T-cell (primary cell): ENCODE measurements at places on chromosomes 16 and 17.

DNA sequence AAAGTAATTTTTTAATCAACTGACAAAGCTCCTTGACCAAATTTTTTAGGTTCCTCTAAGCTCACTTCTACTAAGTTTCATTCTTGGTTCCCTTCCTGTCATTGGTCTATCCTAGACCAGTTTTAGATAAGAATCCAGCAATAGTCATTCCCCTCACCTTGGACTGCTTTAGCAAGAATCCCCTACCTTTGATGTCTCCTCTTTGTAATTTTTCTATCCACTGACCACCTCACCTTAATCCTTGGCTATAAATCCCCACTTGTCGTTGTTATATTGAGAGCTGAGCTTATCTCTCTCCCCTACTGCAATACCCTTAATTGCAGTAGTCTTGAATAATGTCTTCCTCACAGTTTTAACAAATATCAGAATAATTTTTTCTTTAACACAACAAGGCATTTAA is 107.2 kb downstream of the USP32 start:
- no peak for DNase-seq

GRCh38 chr16:73949574-73950320 is 346.9 kb upstream of the PSMD7 start:
- DNase-seq: no peak

DNA sequence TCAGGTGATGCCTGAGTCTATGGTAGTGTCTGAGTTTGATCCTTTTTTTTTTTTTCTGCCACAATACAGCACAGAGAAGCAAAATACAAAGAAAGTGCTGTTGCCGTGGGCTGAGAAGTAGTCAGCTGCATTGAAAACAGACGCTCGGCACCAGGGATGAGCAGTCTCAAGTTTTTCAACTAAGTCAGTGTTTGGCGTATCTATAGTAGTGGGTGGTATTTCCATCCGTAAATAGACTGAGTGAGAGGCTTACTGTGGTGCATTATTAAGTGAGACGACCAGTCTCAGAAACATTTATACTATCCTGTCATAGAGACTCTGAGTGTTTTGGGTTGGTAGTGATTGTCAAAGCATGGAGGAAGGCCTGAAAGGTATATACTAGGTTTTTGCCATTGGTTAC is 221.3 kb downstream of the SNX29 start:
- no peak for DNase-seq

- peak; percentile 70 for DNase-seq
Measured at GRCh38 chr17:38871247-38872015, 1.6 kb downstream of the LASP1 start.

GRCh38 chr16:1337486-1337885 is 4.0 kb downstream of the BAIAP3 start:
- DNase-seq: no peak

- DNase-seq: no peak
Measured at GRCh38 chr17:65365169-65365568, 196.3 kb downstream of the AXIN2 start.

DNA sequence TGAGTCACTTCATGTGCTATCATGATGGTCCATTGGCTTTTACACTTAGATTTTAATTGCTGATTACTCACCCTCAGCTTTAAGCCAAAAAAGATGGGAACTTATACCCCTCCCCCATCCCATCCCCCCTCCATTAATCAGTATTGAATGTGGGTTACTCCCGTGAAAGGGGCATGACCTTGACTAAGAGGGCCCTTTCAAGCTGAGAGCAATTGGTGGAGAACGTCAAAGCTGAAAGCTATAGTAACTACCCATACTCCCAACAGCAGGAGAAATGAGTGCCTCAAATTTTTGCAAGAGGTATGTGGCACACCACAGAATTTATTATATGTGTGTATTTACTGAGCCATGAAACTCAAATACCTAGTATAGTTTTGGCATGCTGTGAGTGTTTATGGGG is 99.7 kb upstream of the CDH8 start:
- no peak for DNase-seq

- DNase-seq: no peak
Measured at GRCh38 chr17:9434642-9435057, 141.0 kb downstream of the STX8 start.

- no peak for DNase-seq
Measured at GRCh38 chr16:8767176-8767575, 30.3 kb downstream of the TMEM186 start.

DNA sequence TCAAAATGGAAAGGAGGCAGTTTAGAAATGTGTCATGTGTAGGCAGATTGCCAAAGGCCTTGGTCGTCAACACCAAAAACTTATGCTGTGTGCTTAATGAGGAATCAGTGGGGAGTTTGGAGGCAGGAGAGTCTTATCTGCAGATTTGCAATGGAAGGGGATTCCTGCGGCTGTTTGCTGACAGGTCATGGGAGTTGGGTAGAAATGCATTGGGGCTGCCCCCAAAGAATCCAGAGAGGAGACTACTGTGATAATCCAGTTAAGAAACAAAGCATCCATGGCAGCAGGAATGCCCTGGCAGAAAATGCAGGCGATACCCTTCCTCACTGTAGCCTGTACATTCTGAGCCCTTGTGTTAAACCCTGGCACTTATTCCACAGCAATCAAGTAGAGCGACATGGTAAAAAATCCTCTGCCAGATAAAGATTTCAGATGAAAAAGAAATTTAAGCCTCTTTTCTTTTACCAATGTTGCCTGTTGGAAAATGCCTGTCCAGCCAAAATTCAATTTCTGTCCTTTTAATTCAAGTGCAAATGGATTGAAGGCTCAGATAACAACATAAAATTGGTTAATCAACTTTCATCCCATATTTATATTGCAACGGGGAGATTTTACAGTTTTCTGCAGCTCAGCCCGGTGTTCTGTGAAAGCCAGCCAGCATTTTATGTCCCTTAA is 491.0 kb upstream of the CDH5 start:
- DNase-seq: no peak

DNA sequence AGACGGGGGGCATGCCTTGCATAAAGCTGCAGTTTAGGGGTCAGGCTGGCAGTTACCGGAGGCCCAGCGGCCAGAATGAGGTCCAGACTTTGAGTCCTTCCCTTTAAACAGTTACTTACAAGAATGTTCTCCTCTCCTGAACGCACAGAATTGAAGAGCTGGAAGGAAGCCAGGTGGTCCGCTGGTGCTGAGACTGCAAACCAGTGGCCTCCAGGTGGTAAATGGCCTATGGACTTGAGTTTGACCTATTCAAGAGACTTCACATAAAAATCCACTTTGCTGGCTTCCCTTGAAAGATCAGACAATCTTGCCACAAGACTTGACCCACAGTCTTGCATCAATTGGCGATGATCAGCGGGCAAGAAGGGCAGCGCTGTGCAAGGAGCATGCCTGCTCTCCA is 14.7 kb upstream of the SEZ6 start:
- no peak for DNase-seq

DNA sequence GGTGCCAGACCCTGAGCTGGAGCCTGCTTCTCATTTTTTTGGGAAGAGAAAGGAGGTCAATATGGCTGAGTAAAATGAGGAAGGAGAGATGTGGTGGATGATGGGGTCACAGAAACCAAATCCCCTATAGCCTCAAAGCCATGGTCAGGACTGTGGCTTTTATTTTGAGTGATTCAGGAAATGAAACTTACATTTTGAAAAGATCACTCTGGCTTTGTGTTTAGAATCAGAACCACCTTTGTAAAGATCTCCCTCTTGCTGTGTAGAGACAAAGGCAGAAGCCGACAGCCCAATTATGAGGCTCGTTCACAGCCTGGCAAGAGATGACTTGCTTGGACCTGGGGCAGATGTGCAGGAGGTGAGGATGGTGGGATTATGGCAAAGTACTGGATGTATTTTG is 121.6 kb upstream of the ANKFN1 start:
- no peak for DNase-seq

DNA sequence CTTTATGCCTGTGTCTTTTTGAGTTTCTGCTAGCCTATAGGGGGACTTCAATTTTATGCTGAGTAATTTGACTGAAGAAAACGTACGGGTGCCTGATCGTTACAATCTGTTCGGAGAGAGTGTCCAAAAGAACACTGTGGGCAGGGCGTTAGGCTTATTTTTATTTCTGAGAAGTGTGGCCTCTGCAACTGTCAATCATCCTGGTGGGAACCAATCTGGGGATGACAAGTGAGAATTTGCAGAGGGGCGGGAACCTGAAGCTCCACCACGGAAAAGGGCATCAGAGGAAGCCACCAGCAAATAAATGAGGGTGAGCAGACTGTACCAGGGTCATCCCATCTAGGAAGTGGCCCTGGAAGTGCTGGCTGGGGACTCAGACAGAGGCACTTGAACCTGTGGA is 12.0 kb upstream of the CDYL2 start:
- no peak for DNase-seq

- no peak for DNase-seq
Measured at GRCh38 chr16:55021595-55022475, 91.2 kb downstream of the IRX5 start.

DNA sequence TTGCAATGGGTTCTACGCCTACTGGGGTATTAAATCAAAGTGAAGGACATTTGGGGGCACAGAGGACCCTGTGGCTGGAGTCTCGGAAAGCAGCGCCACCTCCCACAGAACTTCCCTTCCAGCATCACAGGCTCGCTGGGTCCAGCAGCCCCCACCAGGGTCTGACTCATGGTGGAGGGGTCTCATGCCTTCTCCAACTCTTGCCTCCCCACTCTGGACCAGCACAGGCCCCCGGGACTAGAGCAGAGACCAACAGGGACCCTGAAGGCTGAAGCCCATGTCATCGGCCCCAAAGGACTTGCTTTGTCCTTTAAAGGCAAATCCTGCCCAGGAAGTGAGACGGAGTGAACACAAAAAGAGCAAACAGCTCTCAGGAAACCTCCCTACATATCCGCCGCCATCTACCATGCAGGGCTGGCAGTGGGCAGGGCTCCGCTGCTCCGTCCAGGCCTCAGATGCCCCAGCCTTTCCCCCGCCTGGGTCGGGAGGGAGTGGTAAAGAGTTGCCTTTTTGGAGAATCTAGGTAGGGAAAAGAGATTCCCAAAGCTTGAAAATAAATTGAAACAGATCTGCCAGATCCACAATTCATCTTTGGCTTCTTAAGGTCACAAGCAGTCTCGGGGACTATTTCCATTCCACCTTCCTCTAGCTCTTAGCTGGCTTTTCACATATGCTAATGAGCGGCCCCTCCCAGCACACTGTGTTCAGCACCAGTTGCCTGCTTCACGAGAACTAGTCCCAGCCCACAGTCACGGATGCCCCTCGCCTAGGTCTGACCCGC is 2.1 kb upstream of the GPRC5C start:
- DNase-seq: no peak

- no peak for DNase-seq
Measured at GRCh38 chr17:70028397-70028796, 46.6 kb upstream of the KCNJ16 start.

- no peak for DNase-seq
Measured at GRCh38 chr16:14485121-14485551, 144.9 kb downstream of the PARN start.

GRCh38 chr16:17270111-17270510 is 200.6 kb downstream of the XYLT1 start:
- no peak for DNase-seq

DNA sequence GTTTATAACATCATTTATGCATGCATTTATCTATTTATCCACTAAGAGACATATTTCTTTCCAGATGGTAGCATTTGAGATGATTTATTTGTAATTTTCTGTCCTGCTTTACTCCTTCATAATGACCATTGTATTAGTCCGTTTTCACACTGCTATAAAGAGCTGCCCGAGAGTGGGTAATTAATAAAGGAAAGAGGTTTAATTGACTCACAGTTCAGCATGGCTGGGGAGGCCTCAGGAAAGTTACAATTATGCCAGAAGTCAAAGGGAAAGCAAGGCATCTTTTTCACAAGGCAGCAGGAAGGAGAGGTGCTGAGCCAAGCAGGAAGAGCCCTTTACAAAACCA is 28.6 kb downstream of the TRIM25 start:
- DNase-seq: no peak

- no peak for DNase-seq
Measured at GRCh38 chr16:13926464-13926863, 6.5 kb downstream of the ERCC4 start.

GRCh38 chr17:66255112-66255511 is 25.9 kb upstream of the APOH start:
- peak; percentile 11 for DNase-seq

DNA sequence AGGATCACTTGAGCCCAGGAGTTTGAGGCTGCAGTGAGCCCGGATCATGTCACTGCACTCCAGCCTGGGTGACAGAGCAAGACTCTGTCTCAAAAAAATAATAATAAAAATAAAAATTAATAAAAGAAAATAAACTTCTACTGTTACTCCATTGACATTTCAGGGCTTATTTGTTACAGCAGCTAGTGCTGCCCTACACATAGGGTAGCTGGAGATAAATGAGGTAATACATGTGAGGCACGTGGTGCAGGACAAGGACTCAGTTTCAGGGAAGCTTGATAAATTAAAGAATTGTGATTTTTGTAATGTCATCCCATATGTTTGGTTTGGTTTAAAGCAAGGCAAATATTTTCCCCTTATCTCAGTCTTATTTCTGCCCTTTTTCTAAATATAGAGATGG is 80.3 kb downstream of the GSG1L start:
- no peak for DNase-seq

GRCh38 chr17:82547981-82548380 is 28.4 kb downstream of the FOXK2 start:
- DNase-seq: no peak

- no peak for DNase-seq
Measured at GRCh38 chr17:77214743-77215142, 74.0 kb downstream of the SEC14L1 start.

- no peak for DNase-seq
Measured at GRCh38 chr17:30969989-30970830, 629 bp upstream of the RNF135 start.

DNA sequence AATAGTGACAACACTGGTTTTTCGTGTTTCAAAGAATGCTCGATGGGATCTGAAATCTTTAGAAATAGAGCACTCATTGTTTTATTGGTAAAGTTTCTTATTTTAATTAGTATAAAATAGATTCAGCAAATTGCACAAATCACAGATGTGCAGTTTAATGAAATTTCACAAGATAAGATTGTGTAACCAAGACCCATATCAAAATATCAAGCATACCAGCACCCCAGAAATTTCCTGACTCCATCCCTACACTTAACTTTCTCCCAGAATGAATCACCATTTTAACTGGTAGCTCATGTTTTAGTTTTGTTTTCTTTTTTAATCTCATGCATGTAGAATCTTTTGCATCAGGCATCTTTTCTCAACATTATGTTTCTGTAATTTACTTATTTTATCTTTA is 185.9 kb downstream of the KCNJ2 start:
- DNase-seq: no peak
